Fibroblast of lung (primary cell): ENCODE measurements at places on chromosomes 2 and 18. TPM values are rescaled to one million over a fixed set of nuclear protein-coding genes. Genes with fewer than 3 reads are reported as not detected.

- no peaks in the 10 kb centered on the region for H3K36me3 ChIP-seq
- H3K27me3 ChIP-seq = peaks cover 2% of the 10 kb centered on the region
- no peaks in the 10 kb centered on the region for H3K4me1 ChIP-seq
- H3K27ac ChIP-seq = no peak overlapping the region
These were observed 51.9 kb upstream of the CWC22 start for GRCh38 chr2:180058993-180059392.

- no peaks in the 10 kb centered on the region for H3K4me1 ChIP-seq
- H3K4me3 ChIP-seq = no peak overlapping the region
- H3K27ac ChIP-seq = no peak overlapping the region
- DNase-seq = no peak
- no peaks in the 10 kb centered on the region for H3K36me3 ChIP-seq
These were observed 60.8 kb downstream of the KYNU start for GRCh38 chr2:142938240-142938639.

- DNase-seq = no peak
- no peak overlapping the region for H3K27ac ChIP-seq
- H3K36me3 ChIP-seq = no peaks in the 10 kb centered on the region
- H3K4me1 ChIP-seq = no peaks in the 10 kb centered on the region
- no peaks in the 10 kb centered on the region for H3K27me3 ChIP-seq
These were observed 78.4 kb upstream of the ZC3H15 start for GRCh38 chr2:186407611-186408010.

DNA sequence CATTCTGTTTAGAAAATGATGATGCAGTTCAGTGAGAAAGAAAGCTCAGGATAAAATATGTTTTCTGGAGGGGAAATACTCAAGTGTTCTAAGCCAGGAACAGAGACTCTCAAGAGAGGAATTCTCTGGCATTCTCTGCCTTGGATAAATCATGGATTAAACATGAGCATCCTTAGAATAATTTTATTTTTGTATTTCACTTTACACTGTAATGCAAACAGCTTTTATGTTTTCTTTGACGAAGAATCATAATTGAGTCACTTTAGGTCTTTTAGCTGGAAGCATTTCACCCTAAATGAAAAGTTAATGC, 11.1 kb downstream of the GDF7 start:
- peaks cover 7% of the 10 kb centered on the region for H3K4me1 ChIP-seq
- no peak overlapping the region for H3K27ac ChIP-seq
- no peak for DNase-seq
- H3K36me3 ChIP-seq = peaks cover 2% of the 10 kb centered on the region
- H3K4me3 ChIP-seq = no peak overlapping the region
- peaks cover 6% of the 10 kb centered on the region for H3K27me3 ChIP-seq

DNA sequence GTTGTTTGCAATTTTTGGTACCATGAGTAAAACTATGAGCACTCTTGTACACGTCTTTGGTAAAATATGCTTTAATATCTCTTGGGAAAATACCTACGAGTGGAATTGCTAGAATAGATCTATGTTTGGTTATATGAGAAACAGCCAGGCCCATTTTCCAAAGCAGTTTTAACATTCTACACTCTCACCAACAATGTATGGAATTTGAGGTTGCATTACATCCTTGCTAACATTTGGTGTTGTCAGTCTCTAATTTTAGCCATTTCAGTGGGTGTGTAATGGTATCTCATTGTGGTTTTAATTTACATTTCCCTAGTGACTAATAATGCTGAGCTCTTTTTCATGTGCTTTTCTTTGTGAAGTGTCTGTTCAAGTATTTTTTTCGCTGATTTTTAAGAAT, 118.9 kb upstream of the TCF4 start:
- no peaks in the 10 kb centered on the region for H3K27me3 ChIP-seq
- peak; percentile 29 for DNase-seq
- no peak overlapping the region for H3K4me3 ChIP-seq
- H3K4me1 ChIP-seq = no peaks in the 10 kb centered on the region
- no peaks in the 10 kb centered on the region for H3K36me3 ChIP-seq

GRCh38 chr2:130768191-130768855, 13.0 kb downstream of the AMER3 start:
- no peak overlapping the region for H3K27ac ChIP-seq
- DNase-seq = no peak
- H3K4me1 ChIP-seq = no peaks in the 10 kb centered on the region
- no peaks in the 10 kb centered on the region for H3K36me3 ChIP-seq

GRCh38 chr2:105442056-105442455, 43.2 kb upstream of the FHL2 start:
- no peaks in the 10 kb centered on the region for H3K36me3 ChIP-seq
- peaks cover 5% of the 10 kb centered on the region for H3K27me3 ChIP-seq
- no peak overlapping the region for H3K27ac ChIP-seq
- H3K4me3 ChIP-seq = no peak overlapping the region
- no peak for DNase-seq

TMEM178A gene
- polyA plus RNA-seq = 0.63 and 6.9 TPM in 2 replicates

MRPS5 gene
- 46.2 and 52.7 TPM in 2 replicates for polyA plus RNA-seq

MTCL1 gene
- 31.0 and 35.0 TPM in 2 replicates for polyA plus RNA-seq

INSIG2 gene
- polyA plus RNA-seq = 14.7 and 31.1 TPM in 2 replicates

ALKAL2 gene
- polyA plus RNA-seq = 0.58 TPM in 1 of 2 replicates, not detected in the other
